ENCODE measurements at places on chromosomes 3 and 15.

GRCh38 chr3:139985576-139985975 lies 50.6 kb downstream of the CLSTN2 start:
- DNase-seq: no peak

DNA sequence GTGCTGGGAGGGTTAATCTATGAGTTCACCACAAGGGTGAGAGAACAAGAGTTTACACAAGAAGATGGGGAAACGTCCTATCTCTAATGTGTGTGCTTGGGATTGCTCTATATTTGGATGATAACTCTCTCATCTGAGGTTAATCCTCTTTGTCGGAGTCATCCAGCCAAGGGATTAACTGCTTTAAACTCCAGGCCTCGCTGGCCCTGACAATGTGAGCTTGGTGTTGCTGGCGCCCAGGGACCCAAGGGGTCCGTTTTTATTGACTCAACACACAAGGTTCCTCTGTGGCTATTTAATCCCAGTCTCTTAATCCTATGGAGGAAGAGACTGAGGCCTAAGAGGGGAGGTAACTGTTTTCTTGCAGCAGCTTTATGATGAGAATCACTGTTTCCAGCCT lies 14.2 kb downstream of the SV2B start:
- no peak for DNase-seq

- no peak for DNase-seq
Measured at GRCh38 chr3:67719333-67719732, 64.9 kb upstream of the SUCLG2 start.

GRCh38 chr15:57527382-57528091 lies 64.2 kb upstream of the MYZAP start:
- DNase-seq: no peak

GRCh38 chr15:99989095-99989494 lies 255.9 kb upstream of the LYSMD4 start:
- no peak for DNase-seq

DNA sequence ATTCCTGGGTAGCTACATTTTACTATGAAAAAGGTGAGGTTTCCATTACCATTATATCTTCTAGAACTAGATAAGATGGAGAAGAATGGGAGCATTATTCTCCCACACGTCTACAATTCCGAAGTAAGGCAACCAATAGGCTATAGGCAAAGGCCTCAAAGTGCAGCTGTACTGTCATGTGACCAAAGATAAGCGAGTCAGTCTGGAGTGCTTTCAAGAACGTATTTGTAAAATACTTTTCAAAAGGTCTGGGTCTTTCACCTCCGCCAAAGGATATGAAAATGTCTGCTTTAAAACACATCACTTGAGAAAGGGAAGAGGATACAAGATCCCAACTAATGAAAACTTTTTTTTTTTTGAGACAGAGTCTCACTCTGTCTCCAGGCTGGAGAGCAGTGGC lies 9.9 kb downstream of the CCPG1 start:
- no peak for DNase-seq

GRCh38 chr3:174126990-174127758 lies 729.6 kb downstream of the NLGN1 start:
- DNase-seq: no peak

GRCh38 chr3:186700267-186700666 lies 16.9 kb upstream of the KNG1 start:
- no peak for DNase-seq

- DNase-seq: no peak
Measured at GRCh38 chr15:92620991-92621390, 34.6 kb downstream of the FAM174B start.

GRCh38 chr3:45010811-45011333 lies 15.2 kb upstream of the CLEC3B start:
- DNase-seq: no peak

DNA sequence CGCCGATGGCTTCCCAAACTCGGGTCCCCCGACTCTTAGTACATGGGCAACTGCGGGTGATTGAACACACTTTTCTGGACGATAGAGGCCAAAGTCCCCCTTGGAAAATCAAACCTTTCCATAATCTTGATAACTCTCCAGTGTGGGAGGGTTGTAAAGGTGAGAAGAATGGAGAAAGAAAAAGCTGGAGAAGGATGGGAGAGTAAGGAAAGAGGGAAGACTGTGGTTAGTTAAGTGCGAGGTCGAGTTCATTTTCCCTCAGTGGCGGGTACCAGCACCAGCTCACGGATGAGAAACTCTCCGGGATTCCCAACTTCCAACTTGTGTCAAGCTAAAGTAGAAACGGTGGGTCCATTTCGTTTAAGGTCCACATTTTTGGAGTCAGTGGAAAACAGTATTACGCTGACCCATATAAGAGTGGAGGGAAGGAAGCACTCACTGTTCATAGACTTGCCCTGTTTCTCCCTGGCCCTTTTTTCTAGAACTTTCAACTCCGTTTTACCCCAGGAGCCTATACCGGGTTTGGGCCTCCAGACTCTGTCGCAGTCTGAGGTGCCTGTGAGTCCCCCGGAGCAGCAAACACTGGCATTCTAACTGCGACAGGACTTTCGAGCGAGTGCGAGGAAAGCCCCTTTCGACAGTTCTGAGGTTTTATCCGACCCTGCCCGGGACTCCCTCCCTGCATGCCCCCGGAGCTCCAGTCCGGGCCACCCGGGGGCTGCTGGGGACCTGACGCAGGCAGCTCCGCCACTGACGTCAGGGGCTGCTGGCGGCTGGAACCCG lies 14.8 kb downstream of the ZIC1 start:
- no peak for DNase-seq

DNA sequence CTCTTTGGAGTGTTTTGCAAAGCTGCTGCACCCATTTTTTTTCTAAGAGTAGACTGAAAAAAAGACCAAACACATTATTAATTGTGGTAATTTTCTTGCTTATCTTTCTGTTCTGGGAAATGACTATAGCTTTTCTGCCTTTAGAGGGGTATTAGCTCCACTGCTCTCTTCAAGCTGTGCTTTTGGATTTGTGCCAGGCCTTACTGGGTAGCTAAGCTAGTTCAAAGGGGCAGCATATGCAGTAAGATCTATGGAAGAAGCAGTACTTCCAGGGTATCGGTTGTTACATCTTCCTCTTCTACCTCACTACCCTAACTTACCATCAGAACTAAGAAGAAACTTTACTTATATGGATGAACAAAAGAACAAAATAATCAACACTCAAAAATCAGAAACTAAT lies 28.7 kb upstream of the ARIH1 start:
- no peak for DNase-seq

DNA sequence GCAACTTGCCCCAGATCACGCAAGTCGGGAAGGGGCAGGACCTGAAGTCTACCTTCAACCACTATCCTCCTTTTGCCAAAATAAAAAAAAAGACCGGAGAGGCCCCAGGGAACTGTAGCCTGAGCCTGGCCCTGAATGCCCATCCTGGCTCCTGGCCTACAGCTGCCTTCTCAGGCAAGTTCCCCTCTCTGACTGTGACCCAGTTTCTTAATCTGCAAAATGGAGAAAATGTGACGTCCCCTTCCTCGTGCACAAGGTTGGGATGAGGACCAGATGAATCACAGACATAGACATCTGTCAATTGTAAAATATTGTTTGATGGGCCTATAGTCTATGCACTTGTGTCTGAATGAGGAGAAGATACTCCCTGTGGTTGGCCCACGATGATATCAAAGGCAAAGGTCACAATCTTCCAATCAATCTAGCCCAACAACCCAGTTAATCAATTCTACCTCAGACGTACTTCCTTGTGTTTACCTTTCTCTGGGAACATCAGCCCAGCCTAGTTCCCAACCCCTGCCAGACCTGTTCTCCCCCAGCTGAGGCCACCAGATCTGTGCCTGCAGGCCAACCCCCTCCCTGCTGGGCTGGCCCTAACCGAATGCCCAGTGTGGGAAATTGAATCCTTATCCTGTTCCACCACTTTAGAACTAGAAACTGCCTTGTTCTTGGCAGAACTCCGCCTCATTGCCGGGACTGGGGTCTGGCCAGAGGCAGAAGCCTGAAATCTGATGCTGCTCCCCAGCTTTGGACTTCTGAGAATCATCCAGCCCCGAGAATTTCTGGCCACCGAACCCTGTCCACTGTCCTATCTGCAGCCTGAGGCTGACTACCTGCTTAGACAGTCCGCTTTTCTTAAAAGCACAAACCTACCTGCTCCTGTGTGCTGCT lies 101.8 kb upstream of the LIPC start:
- DNase-seq: no peak

DNA sequence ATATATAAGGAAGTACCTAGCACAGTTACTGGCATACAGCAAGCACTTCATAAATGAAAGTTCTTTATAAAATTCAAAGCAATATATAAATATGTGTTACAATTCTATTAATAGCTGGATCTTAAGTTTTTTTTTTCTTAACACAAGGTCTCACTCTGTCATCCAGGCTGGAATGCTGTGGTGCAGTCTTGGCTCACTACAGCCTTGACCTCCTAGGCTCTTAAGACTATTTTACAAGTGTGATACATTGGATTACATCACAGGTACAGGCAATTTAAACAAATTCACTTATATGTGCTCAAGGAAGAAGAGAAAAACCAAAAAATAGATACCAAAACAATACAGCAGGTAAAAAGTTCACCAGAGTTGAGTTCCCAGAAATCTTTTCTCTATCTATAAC lies 60.6 kb downstream of the ZNF280D start:
- no peak for DNase-seq

GRCh38 chr3:138460536-138461205 lies 26.3 kb downstream of the ESYT3 start:
- DNase-seq: no peak

GRCh38 chr3:184808021-184808420 lies 3.9 kb upstream of the VPS8 start:
- DNase-seq: no peak

GRCh38 chr15:97991972-97992541 lies 31.6 kb downstream of the ARRDC4 start:
- DNase-seq: no peak

- no peak for DNase-seq
Measured at GRCh38 chr15:42741710-42742109, 4.8 kb upstream of the CDAN1 start.

GRCh38 chr3:174322789-174323188 lies 536.3 kb upstream of the NAALADL2 start:
- no peak for DNase-seq

DNA sequence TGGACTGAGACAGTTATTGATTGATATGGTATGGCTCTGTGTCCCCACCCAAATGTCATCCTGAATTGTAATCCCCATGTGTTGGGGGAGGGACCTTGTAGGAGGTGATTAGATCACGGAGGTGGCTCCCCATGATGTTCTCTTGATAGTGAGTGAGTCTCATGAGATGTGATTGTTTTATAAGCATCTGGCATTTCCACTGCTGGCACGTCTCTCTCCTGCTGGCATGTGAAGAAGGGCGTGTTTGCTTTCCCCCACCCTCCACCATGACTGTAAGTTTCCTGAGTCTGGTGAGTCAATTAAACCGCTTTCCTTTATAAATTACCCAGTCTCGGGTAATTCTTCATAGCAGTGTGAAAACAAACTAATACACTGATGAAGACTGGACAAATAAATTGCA lies 105.6 kb upstream of the MELTF start:
- DNase-seq: no peak

GRCh38 chr15:32866454-32867312 lies 148.9 kb downstream of the GREM1 start:
- no peak for DNase-seq

DNA sequence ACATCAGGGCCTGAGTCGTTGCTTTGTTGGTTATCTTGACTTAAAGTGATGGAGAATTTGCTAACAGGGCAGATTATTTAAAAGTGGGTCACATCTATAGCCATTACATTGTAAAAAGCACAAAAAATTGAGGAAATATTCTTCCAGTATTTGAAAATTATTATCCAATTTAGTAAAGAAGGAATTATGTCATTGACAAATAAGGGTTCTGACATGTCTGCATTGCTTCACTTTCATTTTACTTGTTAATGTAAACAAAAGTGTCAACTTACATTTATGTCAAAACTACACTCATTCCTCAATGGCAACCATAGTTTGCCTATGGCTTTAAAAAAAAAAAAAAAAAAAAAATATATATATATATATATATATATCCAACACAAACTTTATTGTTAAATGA lies 3.4 kb upstream of the PARP14 start:
- no peak for DNase-seq

DNA sequence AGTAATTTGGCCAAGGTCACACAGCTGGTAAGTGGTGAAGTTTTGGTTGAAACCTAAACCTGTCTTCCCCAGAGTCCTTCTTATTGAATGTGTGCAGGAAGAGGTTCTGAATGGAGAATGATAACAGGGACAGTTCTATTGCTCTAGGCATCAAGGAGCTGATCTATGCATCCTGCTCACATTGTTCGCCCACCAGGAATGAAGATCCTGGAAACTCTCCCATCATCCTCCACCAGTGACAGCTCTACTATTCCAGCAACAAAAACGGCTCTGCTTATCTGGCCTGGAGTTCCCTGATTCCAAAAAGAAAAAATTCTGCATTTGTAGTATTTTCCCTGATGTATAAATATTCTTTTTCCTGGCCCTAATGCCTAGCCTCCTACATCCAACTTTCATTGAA lies 16.4 kb upstream of the TNFAIP8L3 start:
- DNase-seq: no peak

GRCh38 chr3:12662593-12663400 lies 1.1 kb downstream of the RAF1 start:
- DNase-seq: peak; percentile 22

DNA sequence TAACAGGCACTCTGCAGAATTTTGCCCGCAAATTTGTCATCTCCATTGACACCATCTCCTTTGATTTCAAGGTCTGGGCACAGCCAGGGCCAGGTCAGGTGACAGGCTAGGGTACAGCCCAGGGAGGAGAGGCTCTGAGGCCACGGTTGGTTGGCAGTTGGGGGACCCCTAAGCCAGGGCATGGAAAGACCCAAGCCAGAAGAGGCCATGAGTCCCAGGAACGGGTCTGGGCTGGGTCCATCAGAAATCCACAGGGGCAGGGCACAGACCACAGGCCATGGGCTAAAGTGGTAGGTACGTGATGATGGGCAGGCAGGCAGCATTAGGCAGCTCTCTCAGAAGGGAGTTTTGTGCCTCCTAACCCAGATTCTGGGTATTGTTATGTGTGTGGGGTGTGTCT lies 45.8 kb downstream of the SEMA3G start:
- DNase-seq: no peak

GRCh38 chr3:112096176-112096575 lies 10.0 kb downstream of the C3orf52 start:
- DNase-seq: no peak

GRCh38 chr15:57458356-57458781 lies 82.1 kb downstream of the CGNL1 start:
- no peak for DNase-seq
